Kidney epithelial cell (primary cell): ENCODE measurements at places on chromosomes 2 and 18. TPM values are rescaled to one million over a fixed set of nuclear protein-coding genes. Genes with fewer than 3 reads are reported as not detected.

KCNG3 gene
- 0.55 and 0.79 TPM in 2 replicates for total RNA-seq

MAP3K19 gene
- not detected in 2 replicates for total RNA-seq

OSR1 gene
- total RNA-seq, result 0.04 TPM in 1 of 2 replicates, not detected in the other

CCDC150 gene
- total RNA-seq, result 3.5 and 4.4 TPM in 2 replicates

AP1S3 gene
- total RNA-seq, result 21.4 and 22.4 TPM in 2 replicates

SEMA4C gene
- 62.4 and 67.8 TPM in 2 replicates for total RNA-seq

FAM110C gene
- 10.4 and 11.7 TPM in 2 replicates for total RNA-seq

CLK1 gene
- 47.6 and 63.0 TPM in 2 replicates for total RNA-seq

FOXI3 gene
- 0.21 TPM in 1 of 2 replicates, not detected in the other for total RNA-seq

PHOSPHO2 gene
- 3.3 and 5.8 TPM in 2 replicates for total RNA-seq

SETBP1 gene
- 2.9 and 3.4 TPM in 2 replicates for total RNA-seq

NYAP2 gene
- total RNA-seq, result not detected in 2 replicates

SERPINB13 gene
- not detected in 2 replicates for total RNA-seq

LIMS4 gene
- 4.5 and 4.9 TPM in 2 replicates for total RNA-seq
